ENCODE measurements at places on chromosomes 6 and 20.

DNA sequence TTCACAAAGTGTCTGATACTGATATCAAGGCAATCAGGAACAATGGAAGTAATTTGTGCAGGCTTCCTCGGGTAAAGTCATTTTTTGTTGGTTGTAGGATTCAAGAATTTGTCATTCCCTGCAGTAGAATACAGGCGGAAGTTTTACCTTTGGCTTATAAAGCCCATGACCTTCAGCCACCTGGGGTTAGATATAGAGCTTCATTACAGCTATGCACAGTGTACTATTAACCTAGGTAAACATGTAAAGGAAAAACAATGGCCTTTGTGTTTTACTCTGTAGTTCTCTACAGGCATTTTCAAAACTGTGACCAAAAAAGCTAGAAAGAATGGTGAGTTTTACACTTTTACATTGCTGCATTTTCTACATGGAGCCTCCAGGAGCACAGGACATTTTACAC is 114.9 kb downstream of the NRSN1 start:
- DNase-seq: no peak

- no peak for DNase-seq
Observed at GRCh38 chr20:1206366-1207148, 3.3 kb downstream of the C20orf202 start.

- DNase-seq: no peak
Observed at GRCh38 chr6:72856801-72857200, 234.9 kb downstream of the KCNQ5 start.

DNA sequence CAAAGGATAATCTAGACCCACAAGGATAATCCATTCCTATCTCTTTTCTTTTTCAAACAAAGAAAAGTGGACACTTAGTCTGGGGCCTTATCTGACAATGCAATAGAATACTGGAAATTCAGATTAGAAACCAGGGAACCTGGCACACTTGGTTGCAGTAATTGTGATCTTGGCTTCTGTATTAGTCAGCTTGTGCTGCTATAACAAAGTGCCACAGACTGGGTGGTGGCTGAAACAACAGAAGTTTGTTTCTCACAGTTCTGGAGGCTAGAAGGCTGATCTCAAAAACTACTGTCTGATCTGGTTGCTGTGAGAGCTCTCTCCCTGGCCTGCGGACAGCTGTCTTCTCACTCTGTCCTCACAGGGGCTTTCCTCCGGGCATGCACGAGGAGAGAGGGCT is 49.4 kb downstream of the SNRNP48 start:
- no peak for DNase-seq

GRCh38 chr6:110217266-110217665 is 37.0 kb downstream of the CDC40 start:
- DNase-seq: no peak

- no peak for DNase-seq
Observed at GRCh38 chr20:1702855-1703254, 45.3 kb upstream of the SIRPG start.

DNA sequence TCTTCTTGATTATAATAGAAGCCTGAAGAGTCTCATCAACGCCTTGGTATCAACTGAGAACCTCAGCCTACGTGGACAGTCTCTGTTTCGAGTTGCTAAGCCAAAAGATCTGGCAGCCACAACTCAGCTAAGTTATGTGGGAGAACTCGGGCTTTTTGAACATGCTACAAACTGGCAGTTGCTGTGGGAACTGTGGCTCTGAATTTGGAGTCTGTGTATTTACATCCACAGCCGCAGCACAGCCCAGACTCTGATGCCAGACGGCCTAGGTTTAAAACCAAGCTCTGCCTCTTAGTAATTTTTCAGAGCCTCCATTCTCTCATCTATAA is 35.8 kb downstream of the RIPOR2 start:
- peak; percentile 50 for DNase-seq

DNA sequence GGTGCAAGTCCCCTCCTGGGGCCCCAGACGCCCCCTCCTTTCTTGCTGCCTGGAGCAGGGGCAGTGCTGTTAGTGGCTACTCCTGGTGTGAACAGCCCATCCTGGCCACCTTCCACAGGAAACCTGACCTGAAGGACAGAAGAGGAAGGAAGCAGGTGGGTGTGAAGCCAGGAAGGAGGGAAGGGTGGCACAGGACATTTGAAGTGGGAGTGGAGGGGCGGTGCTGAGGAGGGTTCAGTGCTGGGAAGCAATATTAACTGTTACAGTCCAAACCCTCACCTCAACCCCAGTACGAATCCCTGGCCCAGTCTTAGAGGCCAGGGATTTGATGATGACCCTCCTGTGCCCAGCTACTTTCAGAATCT is 766 bp downstream of the PRICKLE4 start:
- DNase-seq: no peak

DNA sequence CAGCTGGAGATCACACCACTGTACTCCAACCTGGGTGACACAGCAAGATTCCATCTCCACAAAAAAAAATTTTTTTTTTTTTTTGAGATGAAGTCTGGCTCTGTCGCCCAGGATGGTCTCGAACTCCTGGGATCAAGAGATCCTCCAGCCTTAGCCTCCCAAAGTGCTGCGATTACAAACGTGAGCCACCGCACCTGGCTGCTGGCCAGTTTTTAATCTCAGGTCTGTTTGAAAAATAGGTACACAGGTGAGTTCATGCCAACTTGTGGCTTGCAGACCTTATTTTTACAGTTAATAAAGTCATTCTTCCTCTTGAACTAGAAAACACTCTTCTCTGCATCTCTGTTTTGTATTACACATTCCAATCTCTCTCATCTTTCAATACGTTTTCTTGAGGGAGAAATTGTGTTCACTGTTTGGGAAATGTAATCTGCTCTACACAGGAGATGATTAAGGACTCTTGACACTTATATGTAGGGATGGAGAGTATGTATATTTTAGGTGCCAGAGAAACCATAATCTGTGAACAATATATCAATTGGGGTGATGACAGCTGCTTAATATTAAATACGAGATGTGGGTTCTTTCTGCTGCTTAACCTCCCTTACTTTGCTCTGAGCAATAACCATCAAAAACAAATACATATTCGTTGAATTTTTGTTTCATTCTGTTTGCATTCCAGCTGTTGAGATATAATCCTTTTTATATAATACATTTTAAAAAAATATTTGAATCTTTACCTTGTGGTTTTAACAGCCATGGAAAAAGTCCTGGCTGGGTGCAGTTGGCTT is 17.7 kb upstream of the RIPOR3 start:
- no peak for DNase-seq

GRCh38 chr6:142400495-142400894 is 98.7 kb downstream of the ADGRG6 start:
- no peak for DNase-seq

DNA sequence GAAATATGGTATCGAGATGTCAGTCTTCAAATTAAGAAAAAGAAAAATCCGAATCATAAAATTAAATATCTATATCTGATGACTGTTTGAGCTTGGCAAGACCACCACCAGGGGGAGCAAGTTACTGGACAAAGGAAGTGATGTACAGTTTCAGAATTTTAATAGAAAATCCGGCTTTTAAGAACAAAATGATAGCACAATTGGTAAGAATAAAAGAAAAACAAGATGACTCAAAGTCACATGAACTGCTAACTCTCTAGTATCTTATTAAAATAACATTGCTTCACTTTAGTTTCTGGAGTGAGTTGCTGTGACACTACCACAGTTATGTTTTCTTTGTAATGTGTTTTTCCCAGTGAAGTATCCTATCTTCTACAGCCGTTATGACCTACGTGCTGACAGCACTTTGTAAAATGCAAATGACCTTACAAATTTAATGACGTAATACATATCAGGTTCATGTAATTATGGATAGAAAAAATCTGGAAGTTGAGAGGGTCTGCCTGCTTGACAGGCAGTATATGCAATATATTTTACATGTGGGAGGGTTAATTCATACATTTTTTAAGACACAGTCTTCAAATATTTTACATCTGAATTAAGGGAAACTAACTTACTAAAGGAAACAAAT is 405.3 kb upstream of the HS3ST5 start:
- peak; percentile 11 for DNase-seq

DNA sequence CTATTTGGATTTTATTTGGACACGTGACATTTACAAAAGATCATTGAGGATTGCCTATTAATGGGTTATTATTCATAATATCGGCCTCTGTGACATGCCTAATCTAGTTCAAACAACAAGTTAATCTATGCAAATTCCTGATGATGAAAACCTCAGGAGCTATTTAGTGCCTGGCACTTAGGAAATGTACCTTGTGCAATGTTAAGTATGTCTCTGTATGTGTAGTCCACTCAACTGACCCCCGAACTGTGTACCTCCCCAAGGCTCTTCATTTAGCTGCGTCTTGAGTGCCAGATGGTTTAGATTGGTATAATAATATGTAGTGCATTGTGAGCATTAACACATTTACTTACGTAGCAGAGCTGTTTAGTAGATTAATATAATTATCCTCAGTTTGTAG is 6.9 kb downstream of the LAMA2 start:
- DNase-seq: no peak

DNA sequence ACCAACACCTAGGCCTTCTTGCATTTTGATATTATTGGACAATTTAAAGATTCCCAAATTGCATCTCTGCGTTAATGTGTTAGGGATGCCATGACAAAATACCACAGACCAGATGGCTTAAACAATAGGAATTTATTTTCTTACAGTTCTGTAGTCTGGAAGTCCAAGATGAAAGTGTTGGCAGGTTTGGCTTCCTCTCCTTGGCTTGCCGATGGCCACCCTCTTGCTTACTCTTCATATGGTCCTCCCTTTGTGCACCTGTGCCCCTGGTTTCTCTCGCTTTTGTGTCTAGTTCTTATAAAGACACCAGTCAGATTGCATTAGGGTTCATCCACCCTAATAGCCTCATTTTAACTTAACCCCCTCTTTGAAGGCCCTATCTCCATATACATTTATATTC is 842.4 kb upstream of the FLRT3 start:
- DNase-seq: no peak

DNA sequence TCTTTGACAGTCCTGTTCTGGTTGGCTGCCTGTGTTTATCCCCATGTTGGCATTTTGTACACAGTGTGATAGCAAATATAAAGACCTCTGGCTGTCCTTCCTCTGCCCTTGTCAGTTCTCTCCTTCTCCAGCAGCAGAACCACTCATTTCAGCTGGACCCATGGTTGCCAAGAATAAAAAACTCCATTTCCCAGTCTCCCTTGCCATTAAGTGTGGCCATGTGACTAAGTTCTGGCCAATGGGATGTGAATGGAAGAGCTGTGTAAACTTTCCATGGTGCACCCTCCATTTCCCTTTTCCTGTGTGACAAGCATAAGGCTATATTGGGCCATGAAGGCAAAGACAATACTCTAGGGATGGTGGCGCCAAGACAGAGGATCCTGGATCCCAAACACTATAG is 78.4 kb upstream of the TBC1D7 start:
- DNase-seq: no peak

DNA sequence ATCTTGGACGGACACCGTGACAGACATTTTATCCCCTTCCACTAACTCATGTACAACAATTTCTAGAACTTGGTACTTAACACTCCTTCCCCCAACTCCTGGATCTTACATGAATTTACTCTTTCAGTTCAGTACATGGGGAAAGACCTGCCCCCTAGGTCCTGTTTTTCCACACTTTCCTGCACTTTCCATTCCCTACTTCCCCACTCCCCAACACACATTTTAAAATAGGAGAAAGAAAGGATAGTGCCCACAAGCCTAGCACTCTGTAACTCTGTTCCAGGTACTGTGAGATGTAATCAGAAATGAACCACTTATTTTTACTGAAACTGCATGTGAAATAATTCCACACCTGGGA is 1.3 kb downstream of the ADGRG6 start:
- DNase-seq: no peak

- peak; percentile 19 for DNase-seq
Observed at GRCh38 chr6:135577059-135577538, 79.6 kb upstream of the AHI1 start.

DNA sequence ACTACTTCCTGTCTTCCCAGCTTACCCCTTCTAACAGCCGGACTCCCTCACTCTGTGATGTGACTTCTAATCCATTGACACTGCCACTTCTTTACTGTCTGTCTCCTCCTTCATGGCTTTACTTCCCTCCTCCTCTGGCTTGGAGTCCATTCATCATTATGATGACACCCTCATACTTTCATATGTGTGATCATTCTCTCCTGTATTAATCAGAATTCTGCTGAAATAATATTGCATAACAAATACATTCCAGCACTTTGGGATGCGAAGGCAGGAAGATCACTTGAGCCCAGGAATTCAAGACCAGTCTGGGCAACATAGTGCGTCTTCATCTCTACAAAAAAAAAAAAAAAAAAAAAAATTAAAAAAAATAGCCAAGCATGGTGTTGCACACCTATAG is 147.9 kb upstream of the BTBD3 start:
- DNase-seq: no peak

GRCh38 chr6:142822383-142822782 is 122.6 kb downstream of the HIVEP2 start:
- no peak for DNase-seq

DNA sequence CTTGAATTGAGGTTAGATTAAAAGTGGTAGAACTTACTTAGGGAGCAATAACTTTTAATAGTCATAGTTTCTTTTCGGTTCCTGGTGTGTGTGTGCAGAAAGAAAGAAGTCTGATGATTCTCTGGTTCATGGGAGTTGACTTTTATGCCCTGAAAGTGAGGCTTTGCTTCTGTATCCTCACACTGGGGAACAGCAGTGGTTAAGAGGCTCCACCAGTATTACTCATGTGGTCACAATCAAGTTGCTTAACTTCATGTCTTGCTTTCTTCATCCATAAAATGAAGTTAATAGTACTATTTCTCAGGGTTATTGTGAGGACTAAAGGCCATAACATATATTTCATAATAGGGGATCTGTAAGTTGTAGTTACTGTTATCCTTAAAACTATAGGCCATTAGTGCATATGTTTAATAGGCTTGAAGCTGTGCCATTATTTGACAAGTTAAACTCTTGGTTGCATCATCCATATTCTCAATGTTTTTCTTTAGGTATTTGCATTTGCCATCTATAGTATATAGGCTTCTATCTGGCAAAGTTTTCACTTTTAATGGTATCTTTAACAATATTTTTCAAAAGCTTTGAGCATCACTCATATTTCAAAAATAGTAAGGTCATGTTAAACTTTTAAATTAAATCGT is 262.4 kb downstream of the PLCB1 start:
- DNase-seq: peak; percentile 12

DNA sequence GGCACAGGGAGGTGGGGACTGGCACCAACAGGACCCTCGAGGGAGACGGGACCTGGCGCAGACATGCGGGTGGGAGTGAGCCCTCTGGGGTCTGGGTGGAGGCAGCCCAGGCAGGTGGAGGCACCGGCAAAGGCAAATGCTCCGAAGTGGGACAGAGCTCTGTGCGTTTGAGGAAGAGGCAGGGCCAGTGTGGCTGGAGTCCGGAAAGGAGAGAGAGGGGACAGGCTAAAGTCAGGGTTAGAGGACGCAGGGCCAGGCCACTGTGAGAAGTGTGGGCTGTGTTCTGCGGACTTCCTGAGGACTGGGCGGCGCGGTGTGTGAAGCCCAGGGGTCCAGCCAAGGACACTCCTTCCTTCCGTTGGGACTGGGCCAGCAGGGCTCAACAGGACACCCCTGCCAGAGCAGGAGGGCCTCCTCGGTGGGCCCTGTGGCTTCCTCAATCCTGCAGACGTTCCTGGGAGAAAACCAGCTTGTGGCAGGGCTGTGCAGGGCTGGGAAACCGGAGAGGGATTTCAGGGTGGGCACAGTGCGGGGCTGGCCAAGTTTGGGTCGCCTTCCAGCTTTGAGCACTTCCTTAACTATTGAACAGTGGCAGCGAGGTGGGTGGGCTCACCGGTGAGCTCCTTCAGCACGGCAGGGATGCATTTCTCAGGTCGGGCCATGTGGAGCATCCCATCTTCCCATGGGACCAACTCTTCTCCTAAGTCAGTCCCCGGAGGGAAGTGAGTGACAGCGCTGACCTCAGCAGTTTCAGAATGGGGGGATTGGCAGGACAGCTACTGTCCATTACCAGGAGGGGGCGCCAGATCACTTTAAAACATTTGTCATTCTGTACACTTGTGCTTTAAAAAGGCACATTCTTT is 22.5 kb downstream of the MOCS3 start:
- DNase-seq: peak; percentile 60

All from stimulated activated naive CD8-positive, alpha-beta T cell treated with anti-CD3 and anti-CD28 coated beads, Interleukin-15, amount 100 ng/mL, for 72 hours (primary cell).